DMS53 (cell line): ENCODE measurements at places on chromosomes 16 and 17.

DNA sequence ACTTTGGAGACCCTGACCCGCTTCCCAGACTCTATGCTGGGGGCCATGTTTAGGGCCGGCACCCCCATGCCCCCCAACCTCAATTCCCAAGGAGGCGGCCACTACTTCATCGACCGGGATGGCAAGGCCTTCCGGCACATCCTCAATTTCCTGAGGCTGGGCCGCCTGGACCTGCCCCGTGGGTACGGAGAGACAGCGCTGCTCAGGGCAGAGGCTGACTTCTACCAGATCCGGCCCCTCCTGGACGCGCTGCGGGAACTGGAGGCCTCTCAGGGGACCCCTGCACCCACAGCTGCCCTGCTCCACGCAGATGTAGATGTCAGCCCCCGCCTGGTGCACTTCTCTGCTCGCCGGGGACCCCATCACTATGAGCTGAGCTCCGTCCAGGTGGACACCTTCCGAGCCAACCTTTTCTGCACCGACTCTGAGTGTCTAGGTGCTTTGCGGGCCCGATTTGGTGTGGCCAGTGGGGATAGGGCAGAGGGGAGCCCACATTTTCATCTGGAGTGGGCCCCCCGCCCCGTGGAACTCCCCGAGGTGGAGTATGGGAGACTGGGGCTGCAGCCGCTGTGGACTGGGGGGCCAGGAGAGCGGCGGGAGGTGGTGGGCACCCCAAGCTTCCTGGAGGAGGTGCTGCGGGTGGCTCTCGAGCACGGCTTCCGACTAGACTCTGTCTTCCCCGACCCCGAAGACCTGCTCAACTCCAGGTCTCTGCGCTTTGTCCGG, 1.1 kb downstream of the KCTD11 start:
- DNase-seq, result no peak

GRCh38 chr17:40528692-40529417, 27.4 kb upstream of the TNS4 start:
- no peak for DNase-seq

- DNase-seq, result no peak
These were observed 911 bp upstream of the ITGA2B start for GRCh38 chr17:44390250-44390870.

- no peak for DNase-seq
These were observed at the start of gene CD300H for GRCh38 chr17:74567397-74567796. TSS of gene CD300H (minus strand) at chr17:74567509.

- DNase-seq, result peak; percentile 93
These were observed at the start of gene CFAP52 for GRCh38 chr17:9576521-9577372. TSS of gene CFAP52 (plus strand) at chr17:9576642. CDS start at chr17:9576696, 54 bp downstream.

- DNase-seq, result no peak
These were observed 2.4 kb upstream of the TMEM204 start for GRCh38 chr16:1530883-1531637.

DNA sequence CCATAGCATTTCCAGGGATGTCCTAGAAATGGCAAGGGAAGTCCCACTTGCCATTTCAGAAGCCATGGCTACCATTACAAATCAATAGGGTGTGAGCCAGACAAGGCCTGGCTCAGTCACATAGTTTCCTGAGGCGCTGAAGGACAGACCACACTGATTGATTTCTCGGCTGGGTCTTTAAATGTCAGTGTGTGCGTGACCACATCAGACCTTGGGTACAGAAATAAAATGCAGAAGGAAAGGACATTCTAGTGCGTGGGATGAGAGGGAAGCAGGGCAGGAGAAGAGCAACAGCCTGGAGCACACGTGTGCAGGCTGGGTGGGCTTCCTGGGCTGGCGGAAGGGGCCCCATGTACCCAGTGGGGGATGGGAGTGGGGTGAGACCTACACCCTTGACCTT, 58.7 kb upstream of the LYRM9 start:
- no peak for DNase-seq

DNA sequence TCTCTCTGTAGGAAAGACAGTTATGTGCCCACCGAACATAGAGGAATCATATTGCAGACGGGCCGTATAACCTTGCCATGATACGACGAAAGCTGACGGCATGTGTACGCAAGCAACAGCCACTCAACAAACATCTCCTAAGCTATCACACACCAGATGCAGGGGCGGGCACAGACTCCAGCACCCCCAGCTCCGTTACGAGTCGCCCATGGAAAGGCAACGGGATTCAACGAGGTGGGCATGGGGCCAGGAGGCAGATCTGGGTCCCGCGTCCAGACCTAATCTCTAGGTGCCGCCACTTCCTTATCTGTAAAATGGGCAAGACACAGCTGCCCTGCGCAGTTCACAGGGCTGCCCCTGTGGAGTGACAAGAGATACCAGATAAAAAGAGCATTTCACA, 35.6 kb downstream of the ABR start:
- DNase-seq, result no peak

GRCh38 chr17:80297996-80298560, 37.4 kb downstream of the RNF213 start:
- DNase-seq, result no peak

- DNase-seq, result no peak
These were observed 41.9 kb upstream of the NSRP1 start for GRCh38 chr17:30074730-30075129.

DNA sequence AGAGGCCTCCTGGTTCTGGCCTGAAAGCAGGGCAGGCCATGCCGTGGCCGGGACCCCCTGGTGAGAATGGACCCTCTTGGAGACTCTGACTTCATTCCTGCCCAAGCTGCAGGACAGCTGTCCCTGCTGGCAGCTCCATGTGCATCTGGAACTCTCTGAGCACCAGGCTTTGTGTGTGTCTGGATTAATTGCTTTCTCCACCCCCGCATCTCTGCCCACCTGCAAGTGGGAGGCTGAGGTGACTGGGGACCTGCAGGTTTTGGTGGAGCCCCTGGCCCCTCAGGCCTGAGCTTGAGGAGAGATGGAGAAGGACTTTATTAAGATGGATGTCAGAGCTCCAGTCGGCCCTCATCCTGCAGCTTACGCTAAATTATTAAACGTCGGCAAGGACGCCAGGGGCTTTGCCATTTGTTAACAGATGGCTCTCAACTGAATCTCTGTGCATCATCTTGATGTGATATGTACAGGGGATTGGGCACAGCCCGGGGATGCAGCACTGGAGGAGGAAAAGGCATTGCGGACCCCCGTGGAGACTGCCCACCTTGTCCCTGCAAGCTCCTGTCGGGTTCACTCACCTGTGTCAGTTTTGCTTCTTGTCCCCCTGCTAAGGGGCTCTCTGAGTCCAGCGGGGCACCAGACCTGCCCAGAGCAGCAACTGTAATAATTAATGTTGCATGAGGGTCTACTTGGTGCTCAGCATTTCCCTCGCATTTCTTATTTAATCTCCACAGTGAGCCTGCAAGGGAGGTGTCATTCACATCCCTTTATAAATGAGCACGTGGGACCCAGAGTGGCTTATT, 154.1 kb upstream of the RPL38 start:
- DNase-seq, result no peak

DNA sequence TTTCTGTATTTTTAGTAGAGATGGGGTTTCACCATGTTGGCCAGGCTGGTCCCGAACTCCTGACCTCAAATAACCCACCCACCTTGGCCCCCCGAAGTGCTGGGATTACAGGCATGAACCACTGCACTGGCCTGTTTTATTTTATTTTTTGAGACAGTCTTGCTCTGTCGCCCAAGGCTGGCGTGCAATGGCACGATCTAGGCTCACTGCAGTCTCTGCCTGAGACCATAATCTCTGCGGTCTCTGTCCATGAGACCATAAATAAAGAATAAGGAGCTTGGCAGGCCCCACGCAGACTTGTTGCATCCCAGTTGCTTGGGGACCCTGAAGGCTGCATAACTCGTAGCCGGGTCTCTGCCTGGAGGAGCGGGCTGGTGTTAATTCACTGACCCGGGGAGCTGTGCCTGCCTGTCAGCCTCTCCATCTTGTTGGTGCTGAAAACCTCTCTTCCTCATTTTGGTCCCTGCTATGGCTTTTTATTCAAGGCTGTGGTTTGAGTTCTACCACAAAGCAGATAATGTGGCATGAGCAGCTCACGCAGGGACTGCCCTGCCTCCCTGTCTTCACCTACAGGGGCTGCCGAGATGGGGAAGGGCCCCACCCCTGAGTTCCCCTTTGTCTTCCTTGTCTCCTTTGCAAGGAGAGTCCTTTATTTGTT, 82.1 kb downstream of the MSI2 start:
- DNase-seq, result no peak

DNA sequence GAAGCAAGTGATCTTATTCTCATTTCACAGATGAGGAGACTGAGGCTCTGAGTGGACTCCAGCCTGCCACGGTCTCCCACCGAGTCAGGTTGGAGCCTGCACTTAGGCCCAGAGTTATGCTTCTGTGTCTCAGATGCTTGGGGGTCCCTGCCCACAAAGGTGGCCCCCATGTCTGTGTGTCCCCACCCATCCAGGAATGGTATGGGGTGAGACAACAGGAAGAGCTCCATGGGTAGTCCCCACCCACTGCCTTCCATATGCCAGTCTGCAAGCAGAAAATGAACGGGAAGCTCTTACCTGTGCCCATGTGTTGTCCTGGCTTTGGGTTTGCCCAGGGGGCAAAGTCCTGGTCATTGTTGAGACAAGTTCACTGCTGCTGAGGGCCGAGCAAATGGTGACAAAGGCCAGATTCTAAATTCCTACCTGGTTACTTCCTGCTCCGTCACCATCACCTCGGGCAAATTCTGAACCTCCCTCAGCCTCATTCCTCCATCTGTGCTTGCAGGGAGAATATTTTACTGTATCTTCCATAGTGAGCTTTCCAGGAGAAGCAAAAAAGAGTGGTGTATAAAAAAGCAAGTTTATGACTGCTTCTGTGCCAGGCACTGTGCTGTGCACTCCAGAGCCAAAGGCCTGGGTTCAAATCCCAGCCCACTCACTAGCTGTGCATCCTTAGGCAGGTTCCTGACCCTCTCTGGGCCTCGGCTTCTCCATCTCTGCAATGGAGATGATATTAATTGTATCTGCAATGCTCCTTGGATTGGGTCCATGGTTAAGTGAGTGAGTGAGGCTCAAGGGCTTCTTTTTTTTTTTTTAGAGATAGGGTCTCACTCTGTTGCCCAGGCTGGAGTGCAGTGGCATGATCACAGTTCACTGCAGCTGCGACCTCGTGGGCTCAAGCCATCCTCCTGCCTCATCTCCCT, 9.3 kb downstream of the IL4R start:
- DNase-seq, result no peak

GRCh38 chr16:70577256-70577698, 53.7 kb downstream of the SF3B3 start:
- DNase-seq, result no peak

GRCh38 chr17:69357701-69358100, 30.8 kb upstream of the ABCA5 start:
- peak; percentile 31 for DNase-seq

- DNase-seq, result peak; percentile 61
These were observed 330 bp downstream of the CASKIN2 start for GRCh38 chr17:75514919-75515495.

DNA sequence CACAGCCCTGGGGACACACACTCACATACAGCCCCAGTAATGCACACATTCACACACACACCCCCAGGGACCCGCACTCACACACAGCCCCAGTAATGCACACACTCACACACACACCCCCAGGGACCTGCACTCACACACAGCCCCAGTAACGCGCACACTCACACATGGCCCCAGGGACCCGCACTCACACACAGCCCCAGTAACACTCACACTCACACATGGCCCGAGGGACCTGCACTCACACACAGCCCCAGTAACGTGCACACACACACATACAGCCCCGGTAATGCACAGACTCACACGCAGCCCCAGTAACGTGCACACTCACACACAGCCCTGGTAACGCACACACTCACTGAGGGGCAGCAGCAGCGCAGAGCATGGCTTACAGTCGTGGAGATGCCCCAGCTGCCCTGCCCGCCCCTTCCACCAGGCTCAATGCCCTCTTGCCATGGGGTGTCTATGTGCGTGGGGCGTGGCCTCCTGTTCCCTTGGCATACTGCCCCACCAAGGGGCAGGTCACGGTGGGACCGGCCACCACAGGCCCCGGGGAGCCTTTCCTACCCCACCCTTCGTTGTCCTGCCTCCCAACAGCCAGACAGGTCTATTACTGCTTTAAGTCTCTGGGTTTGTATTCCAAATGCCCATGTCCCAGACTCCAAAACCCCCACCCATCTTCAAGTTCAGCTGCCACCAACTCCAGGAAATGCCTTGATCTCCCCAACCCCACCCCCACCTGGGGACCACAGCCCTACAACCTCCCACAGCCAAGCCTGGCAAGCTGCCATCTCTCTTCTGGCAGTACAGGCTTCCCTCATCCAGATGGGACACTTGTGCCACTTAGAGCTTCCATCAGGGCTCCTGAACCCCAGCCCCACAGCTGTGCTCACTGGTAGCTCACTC, 2.7 kb downstream of the CCDC102A start:
- DNase-seq, result no peak

DNA sequence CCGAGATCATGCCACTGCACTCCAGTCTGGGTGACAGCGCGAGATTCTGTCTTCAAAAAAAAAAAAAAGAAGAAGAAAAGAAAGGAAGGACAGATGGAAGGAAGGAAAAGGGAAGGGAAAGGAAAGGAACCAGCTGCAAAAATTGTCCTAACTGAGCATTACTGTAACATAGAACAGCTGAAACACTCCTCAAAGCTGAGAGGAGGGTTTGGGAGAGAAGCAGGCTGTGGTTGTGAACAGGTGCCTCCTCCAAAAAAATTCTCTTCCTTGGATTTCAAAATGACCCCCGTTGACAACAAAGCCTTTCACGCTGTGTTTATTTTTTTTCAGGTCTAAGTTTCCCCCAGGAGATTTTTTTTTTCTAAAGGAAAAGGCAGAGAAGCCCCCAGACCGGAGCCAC, 541.4 kb downstream of the WWOX start:
- DNase-seq, result no peak

DNA sequence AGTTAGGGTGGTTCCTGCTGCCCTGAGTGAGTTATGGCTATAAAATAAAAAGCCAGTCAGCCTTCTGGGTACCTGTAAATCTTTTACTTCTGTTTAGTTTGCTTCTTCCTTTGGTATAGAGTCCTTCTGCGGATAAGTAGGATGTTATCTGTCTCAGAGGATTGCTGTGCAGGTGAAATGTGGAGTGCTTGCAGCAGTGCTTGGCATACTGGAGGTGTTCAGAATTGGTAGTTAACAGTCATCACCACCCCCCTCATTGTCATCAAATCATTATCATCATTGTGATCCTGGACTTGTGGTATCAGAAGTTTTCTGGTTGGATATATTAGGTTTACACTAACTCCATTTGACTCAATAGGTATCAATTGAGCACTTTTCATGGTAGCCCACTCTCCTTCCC, 2.6 kb downstream of the LCMT1 start:
- no peak for DNase-seq

DNA sequence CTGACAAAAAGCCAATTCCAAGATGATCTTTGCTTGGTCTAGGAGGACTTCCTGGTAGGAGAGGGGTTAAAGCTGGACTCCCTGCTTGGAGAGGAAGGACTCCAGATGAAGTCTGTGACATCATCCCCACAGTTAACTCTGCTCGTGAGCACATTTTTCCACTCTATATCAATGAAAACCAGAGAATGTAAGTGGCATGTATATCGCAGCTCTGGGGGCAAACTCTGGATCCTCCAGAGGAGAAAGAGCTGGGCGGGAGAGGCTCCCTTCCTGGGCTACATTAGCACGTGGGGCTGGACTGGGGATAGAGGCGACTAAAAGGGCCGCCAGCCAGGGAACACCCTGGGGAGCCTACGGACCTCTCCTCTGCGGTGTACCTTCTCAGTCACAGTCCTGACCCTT, 34.1 kb downstream of the HIC1 start:
- no peak for DNase-seq

- no peak for DNase-seq
These were observed 76.9 kb downstream of the TEX14 start for GRCh38 chr17:58614859-58615459.

GRCh38 chr17:29642171-29642611, 19.5 kb upstream of the CORO6 start:
- no peak for DNase-seq
